ENCODE measurements at places on chromosomes 6 and 20.

GRCh38 chr6:44040786-44041185, 86.5 kb downstream of the MRPL14 start:
- DNase-seq, result no peak

- DNase-seq, result no peak
These were observed 374.8 kb upstream of the CDH4 start for GRCh38 chr20:60877071-60877857.

GRCh38 chr6:7267466-7268091, 45.4 kb downstream of the SSR1 start:
- DNase-seq, result peak; percentile 17

DNA sequence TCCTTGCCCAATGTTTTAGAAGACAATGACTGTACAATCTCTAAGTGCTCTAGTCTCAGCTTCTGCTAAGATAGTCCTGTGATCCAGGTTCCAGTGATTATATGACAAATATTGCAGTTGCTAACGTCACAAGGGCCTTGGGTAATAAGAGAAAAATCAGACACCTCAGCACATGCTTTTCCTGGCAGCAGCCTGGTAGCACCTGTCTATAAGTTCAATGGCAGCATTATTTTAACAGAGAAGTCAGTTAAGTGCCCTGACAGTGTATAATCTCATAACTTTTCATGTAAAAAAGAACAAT, 121.3 kb upstream of the BCLAF1 start:
- no peak for DNase-seq

DNA sequence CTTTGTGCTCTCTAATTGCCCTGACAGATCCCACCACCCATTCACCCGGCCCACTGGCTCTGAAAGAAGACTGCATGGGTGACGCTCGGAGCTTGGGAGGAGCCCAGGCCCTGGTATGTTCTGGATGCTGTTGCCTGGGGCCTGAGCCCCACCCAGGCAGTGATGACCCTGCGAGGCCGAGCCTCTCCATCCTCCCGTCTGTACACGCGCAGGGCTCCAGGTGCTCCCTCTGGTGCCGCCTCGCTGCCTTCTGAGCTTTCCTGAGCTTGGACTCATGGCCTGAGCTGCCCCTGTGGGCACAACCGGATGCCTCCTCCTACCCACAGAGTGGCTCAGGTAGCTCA, 61.2 kb downstream of the STK35 start:
- DNase-seq, result no peak

All from AML-193 (cell line).